ENCODE measurements at places on chromosomes 13 and 19.

DNA sequence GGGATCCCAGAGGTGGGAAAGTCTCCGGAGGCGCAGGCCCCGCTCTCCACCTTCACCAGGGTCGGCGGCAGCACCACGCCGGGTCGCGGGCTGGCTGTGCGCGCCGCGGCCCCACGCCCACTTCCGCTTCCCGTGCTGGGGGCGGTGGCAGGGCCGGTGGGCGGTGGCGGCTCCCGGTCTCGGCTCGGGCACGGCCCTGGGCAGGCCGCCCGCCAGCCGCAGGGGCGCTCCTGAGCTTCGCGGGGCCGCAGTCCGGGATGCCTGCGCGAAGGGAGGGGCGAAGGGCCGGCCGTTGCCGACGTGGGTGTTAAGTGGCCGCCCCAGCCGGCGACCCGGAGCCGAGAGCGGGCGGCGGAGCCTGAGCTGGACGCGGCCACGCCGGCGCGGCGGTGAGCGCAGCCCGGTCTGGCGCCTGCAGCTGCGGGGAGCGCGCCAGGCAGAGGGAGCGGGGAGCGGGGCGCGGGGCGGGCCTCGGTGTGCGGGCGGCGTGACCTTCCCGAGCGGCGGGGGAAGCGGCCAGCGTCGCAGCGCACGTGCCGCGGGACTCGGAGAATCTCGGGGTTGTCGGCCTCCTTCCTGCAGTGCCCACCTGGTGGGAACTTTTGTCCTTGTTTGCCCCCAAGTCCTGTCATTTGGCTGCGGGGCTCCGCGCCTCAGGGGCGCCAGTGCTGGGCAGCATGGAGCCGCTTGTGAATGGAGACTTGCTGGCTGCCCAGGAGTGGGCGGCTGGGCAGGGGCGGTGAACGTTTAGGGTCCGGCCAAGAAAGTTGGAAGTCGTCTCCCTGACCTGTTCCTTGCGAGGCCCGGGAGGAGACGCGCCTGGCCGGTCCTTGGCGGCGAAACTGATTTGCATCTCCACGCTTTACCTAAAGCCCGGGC, at the start of gene SLC25A15:
SLC25A15 (plus strand) TSS at position 337 of the 879 bp plus-strand sequence. CDS start 3,616 bp downstream, outside the sequence.
- DNase-seq = peak; percentile 75

- DNase-seq = no peak
These were observed 384 bp downstream of the TRAPPC2B start for GRCh38 chr19:57363688-57364181.

DNA sequence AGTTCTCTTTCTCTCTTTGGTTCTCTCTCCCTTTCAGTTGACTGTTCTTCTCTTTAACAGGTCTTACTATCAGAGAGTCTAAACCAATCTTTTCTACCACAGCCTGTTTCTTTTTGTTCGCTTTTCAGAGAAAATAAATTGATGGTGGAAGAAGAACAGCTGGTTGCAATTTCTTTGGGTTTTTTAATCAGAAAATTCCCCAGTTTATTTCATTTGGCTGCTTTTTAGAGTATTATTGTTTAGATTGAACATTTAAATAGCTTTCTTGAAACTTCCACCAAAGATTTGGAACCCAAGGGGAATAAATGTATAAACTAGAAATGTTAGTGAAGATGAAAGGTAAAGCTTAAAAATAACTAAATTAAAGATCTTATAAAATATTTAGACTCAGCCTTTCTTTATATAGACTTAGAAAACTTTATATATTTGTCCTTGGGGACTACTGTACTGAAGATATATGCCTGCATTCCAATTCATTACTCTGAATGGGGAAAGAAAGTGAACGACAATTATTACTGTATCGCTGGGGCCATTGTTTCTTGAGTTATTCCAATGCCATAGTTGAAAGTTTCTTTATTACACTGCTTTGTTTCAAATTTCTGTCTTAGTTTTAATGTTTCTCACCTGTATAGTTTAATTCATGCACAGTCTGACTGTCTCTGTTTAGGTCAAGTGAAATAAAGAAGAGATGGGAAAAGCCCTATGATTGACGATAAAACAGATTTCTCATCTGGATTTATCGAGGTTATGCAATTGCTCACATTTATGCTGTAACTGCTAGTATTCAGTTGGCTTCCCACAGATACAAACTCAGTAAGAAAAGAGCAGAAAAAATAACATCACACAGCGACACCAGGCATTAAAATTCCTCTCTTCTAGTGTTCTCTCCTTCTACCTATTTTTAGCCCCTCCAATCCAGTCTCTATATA, 169.4 kb upstream of the CSNK1A1L start:
- no peak for DNase-seq

DNA sequence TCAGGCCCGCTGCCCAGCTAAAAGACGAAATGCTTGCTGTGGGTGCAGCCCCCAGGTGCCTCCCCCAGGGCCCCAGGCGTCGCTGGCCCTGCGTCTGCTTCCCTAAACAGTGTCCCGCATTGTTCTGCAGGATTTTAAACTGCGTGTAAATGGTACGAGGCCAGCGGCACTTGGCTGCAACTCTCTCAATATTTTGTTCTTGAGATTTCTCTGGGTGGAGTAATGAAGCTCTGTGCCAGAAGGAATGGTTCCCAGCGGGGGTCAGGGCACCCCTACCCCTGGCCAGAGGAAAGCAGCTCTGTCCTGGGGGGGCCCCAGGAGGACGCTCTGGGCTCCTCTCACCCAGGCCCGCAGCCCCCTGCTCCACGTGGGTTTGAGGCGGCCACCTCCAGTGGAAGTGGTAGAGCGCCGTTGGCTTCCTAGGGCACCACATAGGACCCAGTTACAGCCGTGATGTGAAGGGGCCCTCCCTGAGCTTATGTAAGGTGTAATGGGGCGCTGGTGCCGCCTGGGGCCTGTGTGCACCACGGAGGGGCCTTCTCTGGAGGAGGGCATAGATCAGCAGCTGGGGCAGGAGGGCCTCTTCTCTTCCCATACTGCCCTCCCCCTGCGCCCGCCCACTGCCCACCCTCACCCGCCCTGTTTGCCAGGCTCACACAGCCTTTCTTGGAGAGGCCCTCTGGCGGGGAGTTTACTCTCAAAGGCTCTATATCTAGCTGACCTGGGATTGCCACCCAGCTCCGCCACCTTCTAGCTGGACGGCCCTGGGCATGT, 19.8 kb downstream of the PAK4 start:
- no peak for DNase-seq

- DNase-seq = no peak
These were observed 38.4 kb downstream of the ACTN4 start for GRCh38 chr19:38685666-38686529.

DNA sequence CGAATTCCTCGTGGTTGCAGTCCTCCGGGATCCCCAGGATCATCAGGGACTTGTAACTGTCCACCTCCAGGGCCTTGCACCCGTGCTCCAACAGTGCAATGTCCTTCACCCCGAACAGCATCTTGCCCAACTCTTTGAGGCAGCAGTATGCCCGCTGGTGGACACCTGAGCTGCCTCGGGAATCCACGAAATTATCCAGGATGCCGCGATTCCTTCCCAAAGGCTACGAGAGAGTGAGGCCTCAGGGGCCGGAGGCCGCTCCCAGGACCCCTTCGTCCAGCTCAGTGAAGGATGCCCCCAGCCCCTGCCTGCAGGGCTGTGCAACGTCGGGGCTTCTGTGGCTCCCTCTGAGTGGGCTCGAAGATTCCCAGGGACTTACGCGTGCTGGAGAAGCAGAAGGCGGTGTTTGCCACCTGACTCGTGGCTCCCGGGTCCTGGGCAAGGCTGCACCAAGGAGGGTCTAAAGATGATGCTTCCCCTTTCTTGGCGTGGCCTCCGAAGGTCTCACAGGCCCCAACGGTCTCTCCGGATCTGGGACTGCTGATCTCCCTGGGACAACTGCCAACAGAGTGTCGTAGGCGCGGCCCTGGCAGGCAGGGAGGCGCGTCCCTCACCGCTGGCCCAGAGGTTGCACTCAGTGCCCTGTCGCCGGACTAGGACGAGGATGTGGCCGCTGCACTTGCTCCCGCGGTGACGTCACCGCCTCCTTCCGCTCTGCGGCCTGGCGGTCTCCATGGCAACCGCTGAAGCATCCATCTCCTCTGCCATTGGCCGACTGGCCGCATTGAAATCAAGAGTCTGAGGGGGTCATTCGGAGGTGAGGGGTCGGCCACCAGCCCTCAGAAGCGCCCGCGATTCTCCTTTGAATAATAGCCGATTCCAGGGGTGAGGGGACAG, at the start of gene PNMA8C:
PNMA8C (minus strand) TSS at position 698 of the 897 bp plus-strand sequence; CDS start at position 121, 577 bp downstream.
- DNase-seq = peak; percentile 92

DNA sequence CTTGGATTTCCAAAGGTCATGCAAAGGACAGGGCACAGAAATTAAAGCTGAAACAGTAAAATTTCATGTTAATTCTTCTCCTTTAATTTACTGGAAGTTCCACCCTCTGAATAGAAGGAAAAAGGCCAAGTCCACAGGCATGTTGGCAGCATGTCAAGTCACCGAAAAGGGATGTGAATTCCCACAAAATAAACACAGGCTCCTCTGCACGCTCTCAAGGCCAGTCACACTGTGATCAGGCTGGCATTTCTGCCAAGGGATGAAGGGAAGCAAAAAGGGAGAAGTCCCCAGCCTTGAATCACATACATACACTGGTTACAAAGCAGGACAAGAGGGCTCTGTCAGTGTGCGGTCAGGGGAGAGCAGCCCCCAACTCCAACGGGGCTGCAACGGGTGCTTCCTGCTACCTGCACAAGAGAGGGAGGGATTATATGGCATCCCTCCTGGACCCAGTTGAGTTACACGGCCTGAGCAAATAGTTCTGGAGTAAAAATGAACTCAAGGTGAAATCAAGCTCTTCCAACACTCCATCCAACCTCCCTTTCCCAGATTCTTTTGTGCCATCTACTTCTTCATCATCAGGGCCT, 6.9 kb downstream of the DCLK1 start:
- no peak for DNase-seq

DNA sequence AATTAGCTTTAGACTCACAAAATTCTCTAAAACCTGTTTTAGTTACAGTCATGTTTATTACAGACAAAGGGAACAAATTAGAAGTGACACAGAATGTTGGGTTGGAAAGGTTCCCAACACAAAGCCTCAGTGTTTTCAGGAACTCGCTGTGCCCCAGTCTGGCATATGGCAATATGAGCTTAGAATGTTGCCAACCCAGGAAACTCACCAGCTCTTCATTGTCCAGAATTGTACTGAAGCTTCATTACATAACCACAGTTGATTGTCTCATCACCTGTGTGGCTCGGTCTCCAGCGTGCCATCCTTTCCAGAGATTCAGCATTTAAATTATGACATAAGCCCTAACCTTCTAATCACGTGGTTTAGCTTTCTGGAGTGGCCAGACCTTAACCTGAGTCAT, 19.1 kb downstream of the ZNF264 start:
- no peak for DNase-seq

DNA sequence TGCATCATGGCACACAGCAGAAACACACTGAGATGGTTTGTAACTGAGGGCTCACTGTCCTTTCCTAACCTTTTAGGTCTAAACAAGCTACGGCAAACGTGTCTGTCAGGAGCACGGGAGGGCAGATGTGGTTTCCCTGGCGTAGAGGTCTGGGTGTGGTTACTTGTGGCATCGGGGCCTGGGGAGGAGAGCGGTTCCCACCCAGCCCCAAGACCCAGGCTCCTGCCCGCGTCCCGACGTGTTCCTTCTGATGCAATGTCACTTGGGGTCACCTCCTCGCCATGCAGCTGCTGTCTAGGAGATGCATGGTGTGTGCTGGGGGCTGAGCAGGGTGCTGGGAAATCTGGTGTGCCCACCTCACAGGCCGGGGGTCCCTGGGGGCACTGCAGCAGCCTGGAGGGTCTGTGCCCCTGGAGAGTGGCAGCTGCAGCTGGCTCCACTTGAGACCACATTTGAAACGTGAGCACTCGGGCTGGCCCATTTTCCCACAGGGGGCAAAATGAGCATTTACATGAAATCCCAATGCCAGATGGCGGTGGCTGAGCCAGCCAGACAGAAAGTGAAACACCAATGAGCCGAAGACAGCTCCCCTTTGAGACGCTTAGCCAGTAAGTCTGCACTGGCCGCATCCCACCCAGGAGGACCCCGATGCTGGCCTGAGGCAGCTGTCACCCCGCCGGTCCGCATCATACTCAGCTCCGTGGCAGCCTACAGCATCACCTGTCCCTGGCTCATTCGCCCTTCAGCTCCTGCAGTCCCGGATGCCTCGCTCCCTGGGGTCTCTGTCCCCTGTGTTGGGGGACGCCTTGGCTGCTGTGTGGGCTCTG, 22.3 kb upstream of the MYDGF start:
- DNase-seq = no peak

DNA sequence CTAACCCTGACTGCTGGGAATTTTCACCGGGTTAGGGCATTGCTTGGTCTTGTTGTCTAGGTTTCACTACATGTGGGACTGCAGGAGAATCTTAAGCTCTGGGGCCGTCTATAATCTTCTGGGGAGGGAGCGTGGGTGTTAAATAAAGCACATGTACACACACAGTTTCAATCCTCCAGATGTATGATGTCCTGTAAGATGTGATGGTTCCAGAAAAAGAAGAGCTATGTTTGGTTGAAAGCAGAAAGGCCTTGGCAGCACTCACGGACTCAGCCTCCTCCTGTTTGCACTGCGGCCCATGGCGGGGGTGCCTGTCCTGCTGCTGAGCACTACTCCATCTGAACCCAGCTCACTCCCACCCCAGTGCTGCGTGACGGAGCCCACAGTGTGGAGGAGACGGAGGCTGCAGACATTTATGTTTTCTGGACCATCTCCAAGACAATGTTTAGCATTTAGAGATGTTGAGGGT, 343.5 kb downstream of the TEX29 start:
- DNase-seq = no peak

GRCh38 chr19:12802267-12803106, 618 bp downstream of the THSD8 start:
- no peak for DNase-seq

GRCh38 chr19:11797491-11797890, 832 bp upstream of the ZNF491 start:
- DNase-seq = peak; percentile 72

DNA sequence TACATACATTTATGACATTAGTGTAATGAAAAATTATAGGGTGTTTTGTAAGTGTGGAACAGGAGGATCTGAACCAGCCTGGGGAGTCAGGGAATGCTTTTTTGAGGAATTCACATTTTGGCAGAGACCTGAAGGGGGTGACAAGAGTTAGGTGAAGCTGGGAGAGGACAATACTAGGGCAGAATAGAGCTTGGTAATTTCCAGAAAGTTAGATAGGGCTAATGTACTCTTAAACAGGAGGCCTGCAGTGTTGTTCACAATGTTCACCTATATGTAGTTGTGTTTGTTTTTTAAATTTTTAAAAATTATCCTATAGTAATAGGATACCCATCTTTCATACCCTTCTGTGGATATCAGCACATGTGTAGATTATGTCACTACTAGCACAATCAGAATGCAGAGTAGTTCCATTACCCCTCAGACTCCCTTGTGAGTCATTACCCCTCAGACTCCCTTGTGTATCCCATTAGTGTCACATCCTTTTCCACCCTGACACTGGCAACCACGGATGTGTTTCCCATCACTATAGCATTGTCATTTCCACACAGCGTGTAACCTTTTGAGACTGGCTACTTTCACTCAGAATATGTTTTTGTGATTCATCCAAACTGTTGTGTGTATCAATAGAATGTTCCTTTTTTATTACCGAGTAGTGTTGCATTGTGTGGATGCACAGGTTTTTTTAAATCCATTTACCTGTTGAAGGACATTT, 43.1 kb downstream of the PCCA start:
- DNase-seq = no peak

DNA sequence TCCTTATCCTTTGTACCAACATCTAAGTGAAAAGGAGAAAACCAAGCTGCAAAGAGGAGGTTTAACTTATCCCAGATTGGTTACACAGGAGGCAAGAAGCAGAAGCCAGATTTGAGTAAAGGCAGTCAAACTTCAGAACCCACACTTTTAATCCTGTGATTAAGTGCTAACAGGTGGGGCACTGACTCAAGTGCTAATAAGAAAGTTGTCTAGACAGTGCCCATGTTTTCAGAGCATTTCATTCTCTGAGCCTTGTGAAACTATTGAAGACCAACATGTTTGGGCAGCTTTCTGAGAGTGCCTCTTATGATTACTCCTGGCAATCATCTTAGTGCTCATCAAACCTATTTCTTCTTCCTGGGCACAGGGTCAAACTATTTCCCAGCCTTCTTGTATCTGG, 380.8 kb downstream of the KCNRG start:
- DNase-seq = no peak
